T-helper 1 cell (primary cell): ENCODE measurements at places on chromosomes 5 and 9.
A peak's percentile ranks its signal among the peaks of the same experiment; 100 is the strongest.

DNA sequence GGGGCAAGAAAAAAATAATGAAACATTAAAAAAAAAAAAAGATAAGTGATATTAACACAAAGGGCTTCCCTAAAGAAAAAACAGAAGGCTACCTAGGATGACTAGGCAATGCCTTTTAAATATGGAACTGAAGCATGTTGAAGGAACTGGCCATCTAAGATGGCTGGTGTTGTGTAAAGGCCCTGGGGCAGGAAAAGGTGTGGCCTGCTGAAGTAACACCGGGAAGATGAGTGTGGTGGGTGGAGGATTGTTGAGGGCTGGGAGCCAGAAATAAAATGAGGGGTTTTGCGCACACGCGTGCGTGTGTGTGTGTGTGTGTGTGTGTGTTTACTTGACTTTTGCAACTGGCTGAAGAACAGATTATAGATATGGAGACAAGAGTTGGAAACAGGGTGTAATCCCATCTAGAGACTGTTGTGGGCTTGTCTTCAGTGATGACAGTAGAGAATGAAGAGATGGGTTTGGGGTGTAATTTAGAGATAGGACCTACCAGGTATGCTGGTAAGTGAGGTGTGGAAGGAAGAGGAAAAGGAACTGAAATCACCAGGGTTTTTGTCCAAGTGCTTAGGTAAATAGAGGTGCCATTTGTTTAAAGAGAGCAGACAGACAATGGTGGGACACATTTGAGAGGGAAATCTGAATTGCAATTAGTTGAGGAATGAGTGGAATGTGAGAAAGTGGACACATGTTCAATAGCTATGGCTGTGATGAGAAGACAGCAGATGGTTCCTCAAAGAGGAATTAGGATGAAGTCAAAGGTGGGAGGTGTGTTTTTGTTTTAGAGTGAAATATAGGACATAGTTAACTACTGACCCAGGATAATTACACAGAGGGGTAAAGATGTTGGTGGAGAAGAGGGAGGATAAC, 33.9 kb downstream of the RAD23B start:
- DNase-seq = no peak

DNA sequence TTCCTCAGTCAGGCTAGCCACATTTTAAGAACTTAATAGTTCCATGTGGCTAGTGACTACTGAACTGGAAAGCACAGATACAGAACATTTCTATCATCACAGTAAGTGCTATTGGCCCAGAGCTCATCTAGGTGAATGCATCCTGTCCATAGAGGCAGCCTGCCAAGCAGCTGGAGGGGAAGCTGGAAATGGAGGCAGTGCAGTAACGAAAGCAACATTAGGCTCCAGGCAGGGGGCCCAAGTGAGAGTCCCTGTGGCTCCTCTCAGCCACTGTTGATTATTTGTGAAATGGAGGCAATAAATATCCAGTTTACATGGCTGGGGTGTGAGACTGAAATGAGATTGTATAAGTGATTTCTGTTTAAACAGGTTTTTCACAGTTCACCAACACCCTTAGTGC, 227.2 kb upstream of the KLF9 start:
- DNase-seq = no peak

GRCh38 chr5:14249258-14250082, 106.3 kb downstream of the TRIO start:
- no peak for DNase-seq

DNA sequence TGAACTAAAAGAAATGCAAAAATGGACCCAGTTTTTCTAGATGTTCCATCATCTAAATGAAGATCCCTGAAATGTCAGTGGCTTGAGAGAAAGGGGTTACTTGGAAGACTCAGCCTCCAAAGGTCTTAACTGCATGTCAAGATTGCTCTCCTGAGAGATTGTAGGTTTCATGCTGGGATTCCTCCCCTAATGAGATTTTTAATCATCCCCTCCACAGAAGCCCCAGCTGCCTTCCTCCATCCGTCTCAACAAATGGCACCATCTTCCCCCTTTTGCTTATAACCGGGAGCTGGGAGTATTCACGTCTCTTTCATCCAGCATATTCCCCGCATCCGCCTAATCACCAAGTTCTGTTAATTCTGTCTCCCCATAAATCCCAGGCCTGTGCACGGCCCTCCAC, 104.5 kb downstream of the NSG2 start:
- no peak for DNase-seq

GRCh38 chr9:74872619-74873233, 15.0 kb downstream of the TRPM6 start:
- no peak for DNase-seq

GRCh38 chr5:4777435-4777834, 362.7 kb upstream of the ADAMTS16 start:
- no peak for DNase-seq

DNA sequence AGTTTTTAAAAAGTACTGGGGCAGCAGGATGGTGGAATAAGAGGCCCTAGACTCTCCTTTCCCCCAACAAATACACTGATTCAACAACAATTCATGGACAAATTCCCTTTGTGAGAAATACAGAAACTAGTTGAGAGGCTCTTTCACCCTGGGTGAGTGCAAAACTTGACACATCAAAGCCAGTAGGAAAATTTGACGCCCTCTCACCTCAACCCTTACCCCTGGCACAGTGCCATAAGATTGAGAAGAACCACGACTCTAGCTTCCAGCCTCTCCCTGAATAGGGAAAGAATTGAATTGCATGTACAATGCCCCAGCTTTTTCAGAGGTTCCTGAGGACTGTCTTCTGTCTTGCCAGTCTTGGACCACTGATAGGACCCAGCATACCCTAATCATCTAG, 12.3 kb downstream of the KIF4B start:
- no peak for DNase-seq

- no peak for DNase-seq
Observed at GRCh38 chr5:159498630-159499029, 168.3 kb upstream of the IL12B start.

DNA sequence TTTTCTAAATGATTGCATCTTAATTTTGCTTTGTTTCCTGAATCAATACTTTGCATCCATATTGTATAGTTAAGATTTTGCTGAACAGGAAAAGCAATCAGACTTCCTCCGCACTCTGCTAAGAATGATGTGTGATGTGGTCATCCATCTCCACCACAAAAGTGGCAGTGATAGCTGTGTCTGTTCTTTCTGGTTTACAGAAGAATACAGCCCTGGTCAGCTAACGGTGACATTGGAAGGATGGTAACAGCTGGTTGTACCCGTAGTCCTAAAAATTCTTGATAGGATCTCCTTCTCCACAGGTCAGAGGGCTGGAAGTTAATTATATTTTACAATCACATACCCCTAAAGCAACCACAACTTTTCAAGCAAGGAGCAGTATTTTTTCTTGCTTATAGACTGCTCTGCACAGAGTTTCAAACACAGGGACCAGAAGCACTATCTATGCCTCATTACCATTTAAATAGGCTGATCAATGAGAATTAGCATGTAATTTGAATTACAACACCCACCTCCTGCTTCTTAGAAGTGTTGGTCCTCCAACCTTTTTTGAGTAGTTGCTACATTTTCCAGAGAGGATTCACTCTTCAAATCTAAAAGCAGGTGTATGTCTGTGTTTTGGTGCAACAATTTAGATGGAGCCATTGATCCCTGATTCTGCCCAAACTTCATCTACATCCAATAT, 1191.9 kb upstream of the NUDT12 start:
- DNase-seq = no peak

GRCh38 chr5:97629276-97629675, 446.2 kb upstream of the RIOK2 start:
- no peak for DNase-seq

DNA sequence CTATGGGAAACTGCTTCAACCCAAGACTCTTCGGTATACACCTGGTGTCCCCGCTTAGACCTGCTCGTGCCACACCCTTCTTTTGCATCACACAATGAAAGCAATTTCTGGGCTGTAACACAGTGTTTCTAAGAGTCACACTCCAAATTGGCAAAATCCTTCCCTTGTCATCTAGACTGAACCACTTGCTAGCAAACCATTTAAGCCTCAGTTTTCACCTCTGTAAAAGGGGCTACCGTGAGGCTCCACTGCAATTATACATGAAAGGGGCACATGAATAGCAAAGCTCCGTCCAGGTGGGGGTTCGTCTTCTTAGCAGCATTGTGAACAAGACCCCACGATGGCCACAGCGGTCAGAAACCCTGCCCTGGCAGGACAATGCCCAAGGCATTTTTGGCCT, 166.8 kb downstream of the PAX5 start:
- DNase-seq = no peak

DNA sequence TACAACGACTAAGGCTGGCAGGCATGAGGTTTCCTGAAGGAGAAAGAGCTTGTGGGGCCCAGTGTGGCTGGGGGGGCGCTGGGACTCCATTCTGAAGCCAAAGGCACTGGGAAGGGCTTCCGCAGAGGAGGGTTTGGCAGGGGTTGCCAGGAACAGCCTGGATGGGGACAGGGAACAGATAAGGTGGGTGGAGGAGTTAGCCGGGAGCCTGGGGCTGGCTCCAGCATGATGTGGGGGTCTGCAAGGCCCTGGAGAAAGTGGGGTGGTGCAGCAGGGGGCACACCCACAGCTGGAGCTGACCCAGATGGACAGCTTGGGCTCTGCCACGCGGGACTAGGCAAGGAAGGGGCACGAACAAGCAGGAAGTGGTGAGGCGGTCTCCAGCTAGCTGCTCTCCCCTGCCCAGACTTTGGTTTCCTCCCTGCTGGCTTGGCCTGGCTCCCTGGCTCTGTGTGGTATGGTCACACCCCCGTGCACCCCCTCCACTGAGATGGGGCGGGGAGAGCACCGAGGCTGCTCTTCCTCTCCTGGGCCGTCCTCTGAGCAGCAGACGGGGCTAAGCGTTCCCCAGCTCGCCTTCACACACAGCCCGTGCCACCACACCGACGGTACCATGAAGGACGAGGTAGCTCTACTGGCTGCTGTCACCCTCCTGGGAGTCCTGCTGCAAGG, at the start of gene LTC4S:
TSS of gene LTC4S (plus strand) at position 519 of the 672 bp plus-strand sequence. CDS start at position 614, 95 bp downstream.
- peak; percentile 48 for DNase-seq

- no peak for DNase-seq
Observed at GRCh38 chr9:136729144-136729543, 13.6 kb downstream of the LCN10 start.

DNA sequence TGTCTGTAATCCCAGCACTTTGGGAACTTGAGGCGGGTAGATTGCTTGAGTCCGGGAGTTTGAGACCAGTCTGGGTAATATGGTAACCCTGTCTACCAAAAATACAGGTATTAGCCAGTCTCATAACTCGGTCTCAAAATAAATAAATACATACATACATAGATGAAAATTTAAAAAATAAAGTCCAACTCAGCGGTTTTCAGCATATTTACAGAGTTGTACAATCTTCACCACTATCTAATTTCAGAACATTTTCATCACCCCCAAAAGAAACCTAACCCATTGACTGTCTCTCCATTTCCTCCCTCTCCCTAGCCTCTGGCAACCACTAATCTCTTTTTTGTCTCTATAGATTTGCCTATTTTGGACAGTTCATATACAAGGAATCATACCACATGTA, 10.7 kb downstream of the RMND5B start:
- DNase-seq = no peak
